ENCODE measurements at places on chromosomes 3 and 15.

DNA sequence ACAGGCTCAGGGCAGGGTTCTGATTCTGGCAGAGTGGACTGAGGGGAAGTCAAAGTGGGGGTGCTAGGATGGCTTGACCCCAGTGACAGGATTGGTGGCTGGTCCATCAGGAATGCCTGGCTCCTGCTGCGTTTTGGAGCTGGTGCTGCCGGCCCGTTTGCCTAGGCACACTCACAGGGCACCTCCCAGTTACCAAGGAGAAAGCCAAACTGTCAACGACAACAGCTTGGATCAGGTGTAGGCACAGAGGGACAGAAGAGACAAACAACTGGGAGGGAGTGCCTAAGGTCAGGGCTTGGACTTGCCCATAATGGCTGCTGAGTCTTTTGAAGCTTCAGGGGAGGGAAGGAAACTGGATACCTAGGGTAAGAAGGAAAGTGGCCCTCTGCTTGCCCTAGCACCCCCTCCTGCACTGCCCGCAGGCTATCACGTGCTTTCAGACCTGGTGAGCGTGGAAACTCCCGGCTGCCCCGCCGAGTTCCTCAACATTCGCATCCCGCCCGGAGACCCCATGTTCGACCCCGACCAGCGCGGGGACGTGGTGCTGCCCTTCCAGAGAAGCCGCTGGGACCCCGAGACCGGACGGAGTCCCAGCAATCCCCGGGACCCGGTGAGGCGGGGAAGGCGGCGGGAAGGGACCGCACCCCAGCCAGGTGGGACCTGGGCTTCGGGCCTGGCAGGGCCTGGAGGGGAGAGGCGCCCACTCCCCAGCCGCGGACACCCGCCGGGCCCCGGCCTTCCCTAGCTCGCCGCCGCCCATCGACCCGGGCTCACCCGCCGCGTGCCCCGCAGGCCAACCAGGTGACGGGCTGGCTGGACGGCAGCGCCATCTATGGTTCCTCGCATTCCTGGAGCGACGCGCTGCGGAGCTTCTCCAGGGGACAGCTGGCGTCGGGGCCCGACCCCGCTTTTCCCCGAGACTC, 5.1 kb downstream of the DUOX1 start:
- DNase-seq = no peak

DNA sequence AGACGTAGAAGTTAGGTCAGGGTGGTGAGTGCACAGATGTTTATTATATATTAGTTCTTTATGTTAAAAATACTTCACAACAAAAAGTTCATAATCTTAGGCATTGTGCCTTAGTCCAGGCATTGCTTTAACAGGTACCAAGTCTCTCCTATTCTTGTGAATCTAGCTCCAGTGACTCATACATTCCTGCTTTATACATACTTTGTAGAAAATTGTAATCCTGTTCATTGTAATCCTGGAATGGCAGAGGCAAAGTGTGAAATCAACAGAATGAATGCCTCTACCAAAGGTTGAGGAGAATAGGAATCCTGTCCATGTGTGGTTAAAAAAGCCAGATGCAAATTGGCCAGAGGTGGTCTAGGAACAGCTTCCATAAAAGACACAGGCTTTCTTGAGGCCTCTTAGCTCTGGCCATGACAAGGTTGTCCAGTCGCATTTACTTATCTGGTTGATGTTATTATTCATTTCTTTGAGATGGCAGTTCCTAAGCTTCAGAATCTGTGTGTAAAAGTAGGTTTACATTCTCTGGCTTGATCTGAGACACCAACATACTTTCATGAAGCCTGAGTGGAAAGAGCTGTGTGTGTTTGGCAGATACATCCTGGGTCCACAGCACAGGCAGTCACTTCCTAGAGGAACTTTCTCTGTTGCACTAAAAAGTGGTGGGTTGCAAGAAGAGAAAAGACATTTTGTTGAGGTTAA, 109.0 kb downstream of the CDIN1 start:
- DNase-seq = no peak

GRCh38 chr3:191869738-191870415, 408.9 kb downstream of the PYDC2 start:
- DNase-seq = no peak

- no peak for DNase-seq
These were observed 6.6 kb downstream of the TM6SF1 start for GRCh38 chr15:83113881-83114674.

- no peak for DNase-seq
These were observed 74.1 kb upstream of the PRR23C start for GRCh38 chr3:139118835-139119234.

- DNase-seq = no peak
These were observed 52.7 kb downstream of the RAD54L2 start for GRCh38 chr3:51591231-51591630.

DNA sequence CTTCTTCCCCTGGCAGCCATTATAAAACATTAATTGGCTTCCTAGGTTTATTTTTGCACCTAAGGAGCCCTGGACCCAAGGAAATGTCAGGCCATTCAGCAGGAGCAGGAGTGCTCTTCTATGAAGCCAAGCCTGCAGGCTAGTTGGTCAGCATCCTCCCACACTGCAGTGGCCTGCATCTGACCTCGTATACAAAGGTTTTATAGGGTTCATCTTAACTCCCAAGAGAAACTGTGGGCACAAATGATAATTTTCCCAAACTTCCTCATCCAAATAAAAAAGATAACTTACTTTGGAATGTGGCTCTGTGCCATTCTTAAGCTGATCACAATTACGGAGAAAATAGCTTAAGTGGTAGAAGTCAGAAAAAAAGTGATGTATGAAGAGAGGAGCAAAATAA, 19.4 kb downstream of the PLSCR1 start:
- no peak for DNase-seq

- no peak for DNase-seq
These were observed 17.6 kb upstream of the VPS33B start for GRCh38 chr15:91039996-91040395.

- DNase-seq = no peak
These were observed 8.6 kb downstream of the NCEH1 start for GRCh38 chr3:172702256-172702655.

DNA sequence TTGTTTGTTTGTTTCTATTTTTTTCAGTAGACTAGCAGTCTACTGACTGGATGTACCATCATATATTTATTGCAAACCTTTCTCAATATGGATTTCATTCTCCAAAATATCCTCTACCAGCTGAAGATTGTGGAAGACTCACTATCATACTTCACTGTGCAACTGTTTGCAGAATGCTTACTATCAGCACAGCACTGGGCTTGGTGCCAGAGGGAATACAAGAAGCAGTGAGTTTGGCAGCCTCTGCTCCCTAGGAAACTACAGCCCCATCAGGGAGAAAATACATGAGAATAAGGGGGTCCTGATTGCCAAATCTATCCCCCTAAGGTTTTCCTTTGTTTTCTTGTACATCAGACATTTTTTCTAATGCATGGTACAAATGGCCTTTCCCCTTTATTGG, 27.5 kb downstream of the AQP9 start:
- DNase-seq = peak; percentile 14

GRCh38 chr3:170274641-170275040, 52.4 kb downstream of the PRKCI start:
- no peak for DNase-seq

GRCh38 chr3:187185759-187186158, 11.5 kb upstream of the RTP1 start:
- no peak for DNase-seq

GRCh38 chr15:75089456-75090387, 66.3 kb downstream of the PPCDC start:
- DNase-seq = no peak

DNA sequence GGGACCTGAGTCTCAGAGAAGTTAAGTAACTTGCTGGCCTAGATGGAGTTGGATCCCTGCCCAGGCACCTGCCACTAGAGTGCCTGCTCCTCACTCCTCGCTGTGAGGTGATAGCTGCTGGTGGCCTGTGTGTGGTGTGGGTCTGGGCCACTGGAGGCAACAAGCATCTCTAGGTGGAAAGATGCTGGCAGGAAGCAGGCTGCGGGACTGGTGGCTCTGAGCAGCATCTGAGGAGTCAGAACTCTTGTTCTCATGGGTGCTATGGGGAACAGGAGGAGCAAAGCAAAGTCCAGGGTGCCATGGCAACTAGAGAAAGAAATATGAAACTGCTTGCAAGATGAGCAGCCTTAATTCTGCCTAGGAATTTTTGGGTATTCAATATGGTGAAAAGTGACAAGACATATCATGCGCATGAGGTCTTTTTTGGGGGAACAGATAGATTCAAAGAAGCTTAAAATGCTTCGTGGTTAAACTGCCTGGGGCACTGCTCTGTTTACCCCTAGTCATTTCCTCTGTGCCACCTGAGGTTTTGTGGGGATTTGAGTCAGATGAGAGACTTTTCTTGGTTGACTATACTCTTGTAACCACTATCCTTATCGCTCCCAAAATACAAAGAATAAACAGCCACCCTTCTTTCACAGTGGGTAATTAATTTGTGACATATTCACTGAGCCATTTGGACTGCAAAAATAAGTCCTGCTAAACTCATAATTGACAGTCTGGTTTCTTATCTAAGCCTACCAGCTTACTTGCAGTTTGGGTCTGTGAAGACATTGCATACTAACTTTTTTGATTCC, 50.3 kb downstream of the MED12L start:
- peak; percentile 33 for DNase-seq

GRCh38 chr3:24968036-24968435, 460.0 kb upstream of the RARB start:
- no peak for DNase-seq

GRCh38 chr3:143428294-143428693, 308.7 kb downstream of the CHST2 start:
- DNase-seq = no peak

DNA sequence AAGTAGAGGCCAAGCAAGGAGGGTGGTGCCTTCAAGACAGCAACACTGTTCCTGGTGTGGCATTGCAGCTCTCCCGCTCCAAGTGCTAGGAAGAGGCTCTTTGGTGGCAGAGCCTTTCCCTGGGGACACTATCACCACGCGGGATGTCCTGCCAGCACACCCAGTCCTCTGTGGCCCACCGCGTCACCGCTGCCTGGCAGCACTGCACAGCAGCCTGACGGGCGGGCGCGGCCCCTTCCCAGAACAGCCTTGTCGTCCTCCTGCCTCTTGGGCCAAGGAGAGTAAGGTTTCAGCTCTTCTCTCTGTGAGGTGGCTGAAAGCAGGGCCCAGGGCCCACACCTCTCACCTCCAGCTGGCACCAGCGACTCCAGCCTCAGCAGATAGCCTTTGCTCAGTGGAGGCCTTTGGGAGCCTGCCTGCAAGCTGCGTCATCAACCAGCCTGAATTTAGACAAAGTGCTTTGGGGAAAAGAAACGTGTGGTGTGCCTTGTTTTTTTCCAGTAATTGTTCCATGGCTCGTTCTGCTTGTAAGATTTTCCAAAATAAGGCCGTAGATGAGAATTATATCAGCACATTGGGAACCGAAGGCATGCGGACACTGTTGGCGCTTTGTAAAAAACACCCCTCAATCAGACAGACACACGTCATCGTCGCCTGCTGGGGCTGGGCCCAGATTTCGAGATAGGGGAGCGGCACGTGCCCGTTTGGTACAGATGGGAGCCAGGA, 65.0 kb downstream of the AAGAB start:
- no peak for DNase-seq

DNA sequence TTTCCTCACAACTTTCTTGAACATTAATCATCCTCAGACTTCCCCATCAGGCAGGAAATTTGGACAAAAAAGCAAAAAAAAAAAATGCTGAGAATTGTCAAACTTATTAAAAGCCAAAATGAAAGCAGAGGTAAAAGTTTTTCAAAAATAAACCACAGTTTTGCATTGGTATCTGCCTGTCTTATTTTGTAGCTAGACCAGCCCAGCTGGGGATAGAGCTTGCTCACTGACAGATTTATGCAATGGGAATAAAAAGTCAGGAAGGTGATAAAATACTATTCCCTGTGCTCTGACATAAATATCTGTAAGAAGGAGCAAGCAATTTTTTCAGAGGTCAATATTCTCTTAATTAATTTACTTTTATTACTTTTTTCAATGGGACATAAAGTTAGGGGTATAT, 1006.7 kb upstream of the ALCAM start:
- DNase-seq = no peak

DNA sequence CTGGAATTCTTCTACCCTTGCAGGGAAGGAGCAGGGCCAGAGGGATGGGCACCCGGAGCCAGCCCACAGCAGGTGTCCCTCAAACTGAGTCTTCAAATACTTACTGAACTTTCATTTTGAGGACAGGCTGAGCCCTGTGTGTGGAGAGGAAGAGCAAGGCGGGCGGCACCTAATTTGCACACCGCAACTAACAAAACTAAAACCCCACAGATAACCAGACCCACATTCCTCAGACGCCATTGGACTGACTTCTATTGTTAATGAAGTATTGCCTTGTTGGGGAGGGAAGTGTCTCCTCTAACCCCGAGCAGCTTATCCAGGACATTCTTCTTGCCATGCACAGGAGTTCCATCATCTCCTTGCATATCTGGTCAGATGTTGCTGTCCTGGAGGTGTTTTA, 105.2 kb upstream of the NR2E3 start:
- no peak for DNase-seq

DNA sequence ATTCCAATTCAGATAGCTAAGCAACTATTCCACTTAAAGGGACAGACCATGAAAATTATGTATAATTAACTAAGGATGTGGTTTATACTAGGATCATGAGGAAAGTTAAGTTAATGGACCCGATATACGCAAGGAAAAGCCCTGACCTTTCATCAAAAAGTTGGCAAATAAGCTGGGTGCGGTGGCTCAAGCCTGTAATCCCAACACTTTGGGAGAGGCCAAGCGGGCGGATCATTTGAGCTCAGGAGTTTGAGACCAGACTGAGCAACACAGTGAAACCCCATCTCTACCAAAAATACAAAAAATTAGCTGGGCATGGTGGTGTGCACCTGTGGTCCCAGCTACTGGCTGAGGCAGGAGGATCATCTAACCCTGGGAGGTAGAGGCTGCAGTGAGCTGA, 39.6 kb downstream of the SCAP start:
- no peak for DNase-seq

GRCh38 chr15:70090436-70091296, 7.1 kb downstream of the TLE3 start:
- DNase-seq = no peak

DNA sequence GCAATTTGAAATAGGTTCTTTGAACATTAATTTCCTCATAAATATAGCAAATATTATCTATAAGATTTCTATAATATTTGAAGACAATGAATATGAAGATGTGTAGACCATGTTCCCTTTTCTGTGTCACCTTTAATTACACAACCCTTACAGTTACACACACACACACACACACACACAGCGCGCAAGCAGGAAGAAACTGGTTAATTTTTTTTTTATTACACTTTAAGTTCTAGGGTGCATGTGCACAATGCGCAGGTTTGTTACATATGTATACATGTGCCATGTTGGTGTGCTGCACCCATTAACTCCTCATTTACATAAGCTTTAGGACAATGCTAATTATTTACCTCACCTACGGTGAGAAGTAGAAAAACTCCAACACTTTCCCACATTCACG, 122.9 kb downstream of the TPRG1 start:
- no peak for DNase-seq

- DNase-seq = no peak
These were observed 3.0 kb upstream of the VIPR1 start for GRCh38 chr3:42499478-42499871.

- no peak for DNase-seq
These were observed 16.3 kb downstream of the ACOX2 start for GRCh38 chr3:58520403-58521335.

GRCh38 chr3:197337656-197338055, 39.2 kb upstream of the DLG1 start:
- no peak for DNase-seq

Measured in DMS53 (cell line).